Panc1 (cell line): ENCODE measurements at places on chromosomes 2 and 18. TPM values are rescaled to one million over a fixed set of nuclear protein-coding genes. Genes with fewer than 3 reads are reported as not detected.

DNA sequence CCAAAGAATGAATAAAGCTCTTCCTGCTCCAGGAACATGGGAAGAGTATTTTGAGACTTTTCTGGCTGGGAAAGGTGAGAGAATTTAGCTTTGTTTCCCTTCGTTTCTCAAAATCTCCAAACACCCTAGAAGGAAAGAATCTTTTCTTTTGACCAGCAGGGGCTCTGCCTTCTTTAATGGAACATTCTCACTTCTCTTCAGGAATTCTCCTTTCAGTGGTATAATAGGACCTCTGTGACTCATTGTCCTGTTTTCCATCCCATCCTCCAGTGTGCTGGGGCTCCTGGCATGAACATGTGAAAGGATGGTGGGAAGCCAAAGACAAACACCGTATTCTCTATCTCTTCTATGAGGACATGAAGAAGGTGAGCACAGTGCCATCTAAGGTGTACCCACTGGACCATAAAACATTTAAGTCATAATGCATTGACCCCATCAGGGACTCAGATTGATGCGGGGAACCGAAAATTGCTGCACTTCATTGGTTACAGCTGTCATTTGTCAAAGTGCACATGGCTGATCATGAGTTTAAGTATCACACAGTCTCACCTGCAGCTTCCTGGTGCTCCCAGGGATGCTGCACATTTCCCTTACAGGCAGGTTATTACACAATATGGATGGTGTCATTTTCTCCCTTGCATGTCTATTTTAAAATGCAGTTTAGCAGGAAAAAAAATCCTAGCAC lies 5.5 kb downstream of the SULT1C4 start:
- DNase-seq = no peak

Gene ABCG8
- 0.03 TPM for total RNA-seq

- DNase-seq = no peak
Measured at GRCh38 chr18:71398531-71398930, 1109.7 kb downstream of the SOCS6 start.

Gene ERFE
- total RNA-seq = 10.3 TPM

DNA sequence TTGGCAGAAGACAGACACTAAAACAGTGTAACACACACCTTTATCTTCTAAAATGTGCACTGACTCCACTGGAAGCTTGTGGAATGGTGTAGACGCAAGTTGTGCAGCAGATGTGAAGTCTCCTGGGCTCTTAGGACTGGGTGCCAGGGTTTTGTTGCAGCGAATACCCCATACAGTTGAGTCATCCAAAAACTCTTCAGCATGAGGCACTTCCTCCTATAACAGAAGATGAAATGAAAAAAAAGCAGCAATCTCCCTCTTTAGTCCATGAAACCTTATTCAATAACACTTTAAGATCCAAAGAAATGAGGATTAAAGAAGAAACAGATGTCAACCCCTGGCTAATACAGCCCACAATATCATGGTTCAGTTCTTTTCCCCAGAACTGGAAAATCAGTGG lies 22.2 kb downstream of the BUB1 start:
- no peak for DNase-seq

- no peak for DNase-seq
Measured at GRCh38 chr2:27737676-27738348, 33.7 kb upstream of the MRPL33 start.

- no peak for DNase-seq
Measured at GRCh38 chr2:54725343-54726099, 2.1 kb downstream of the EML6 start.

GRCh38 chr2:171411791-171412483 lies 21.9 kb downstream of the METTL8 start:
- DNase-seq = no peak

DNA sequence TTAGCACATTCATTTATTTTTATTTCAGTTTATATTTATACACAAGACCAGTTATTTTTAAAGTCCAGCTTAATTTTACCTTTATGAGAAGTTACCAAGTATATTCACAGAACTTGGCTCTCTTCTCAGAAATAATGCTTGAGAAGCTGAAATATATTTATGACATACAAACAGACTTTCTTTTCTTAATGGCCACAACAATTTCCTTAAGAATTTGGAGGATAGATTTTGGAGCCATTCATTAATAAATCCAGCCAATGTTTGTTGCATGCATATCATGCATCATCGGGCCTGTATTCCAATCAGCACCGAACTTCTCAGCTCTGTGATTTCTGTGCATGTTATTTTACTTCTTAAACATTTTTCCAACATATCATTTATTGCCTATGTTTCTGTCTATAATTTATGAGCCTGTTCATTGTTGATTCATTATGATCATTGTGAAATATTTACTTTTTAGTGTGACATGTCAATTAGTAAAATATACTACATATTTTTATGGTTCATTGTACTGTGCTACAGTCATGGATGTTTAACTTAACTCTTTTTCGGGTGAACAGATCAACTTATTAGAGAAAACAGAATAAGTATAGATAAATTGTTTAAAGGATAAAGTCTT lies 3.5 kb downstream of the GULP1 start:
- no peak for DNase-seq
